NCI-H460 (cell line): ENCODE measurements at places on chromosomes 6 and 20.

DNA sequence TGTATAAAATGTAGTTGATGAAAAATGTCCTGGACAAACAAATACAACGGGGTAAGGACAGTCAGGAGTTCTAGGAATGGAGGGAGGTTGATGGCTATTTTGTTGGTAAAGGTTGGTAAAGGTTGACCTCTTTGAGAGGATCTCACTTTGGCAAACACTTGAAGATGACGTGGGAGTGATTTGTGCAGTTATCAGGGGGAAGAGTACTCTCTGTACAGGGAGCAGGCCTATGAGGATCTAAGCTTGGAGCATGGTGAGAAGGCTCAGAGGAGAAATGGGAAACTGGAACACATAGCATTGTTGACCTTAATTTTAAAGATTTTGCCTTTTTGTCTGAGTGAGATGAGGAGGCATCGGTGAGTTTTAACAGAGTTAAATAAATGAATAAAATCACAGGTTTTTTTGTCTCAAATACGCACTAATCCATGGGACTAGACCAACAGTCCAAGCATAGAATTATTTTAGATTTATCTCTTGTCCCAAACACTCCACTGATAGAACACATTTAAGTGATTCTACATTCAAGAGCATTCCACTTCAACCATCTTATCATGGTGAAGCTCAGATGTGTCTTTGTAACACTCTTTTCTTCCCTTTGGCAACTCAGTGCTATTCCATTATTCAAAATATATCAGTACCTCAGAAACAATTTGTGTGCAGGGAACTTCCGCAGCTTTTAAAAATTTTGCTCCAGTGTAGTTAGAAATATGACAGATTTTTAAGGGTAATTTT, 5.7 kb downstream of the LAMA2 start:
- no peak for DNase-seq

- DNase-seq = no peak
Observed at GRCh38 chr6:52557389-52558265, 19.2 kb downstream of the TRAM2 start.

- no peak for DNase-seq
Observed at GRCh38 chr6:3026791-3027626, 27.3 kb downstream of the NQO2 start.

GRCh38 chr6:10721850-10722569, 860 bp upstream of the TMEM14C start:
- no peak for DNase-seq

DNA sequence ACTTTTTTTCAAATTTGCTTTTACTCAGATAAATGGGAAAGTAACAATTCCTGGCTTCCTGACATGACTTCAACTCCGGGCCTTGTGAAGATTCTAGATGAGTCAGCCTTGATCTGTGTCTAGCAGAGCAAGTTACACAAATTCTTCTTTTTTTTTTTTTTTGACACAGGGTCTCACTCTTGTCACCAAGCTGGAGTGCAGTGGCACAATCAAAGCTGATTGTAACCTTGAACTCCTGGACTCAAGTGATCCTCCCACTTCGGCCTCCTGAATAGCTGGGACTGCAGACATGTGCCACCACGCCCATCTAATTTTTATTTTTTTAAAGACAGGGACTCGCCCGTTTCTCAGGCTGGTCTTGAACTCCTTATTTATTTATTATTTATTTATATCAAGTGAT, 7.3 kb upstream of the ARHGAP18 start:
- DNase-seq = no peak

DNA sequence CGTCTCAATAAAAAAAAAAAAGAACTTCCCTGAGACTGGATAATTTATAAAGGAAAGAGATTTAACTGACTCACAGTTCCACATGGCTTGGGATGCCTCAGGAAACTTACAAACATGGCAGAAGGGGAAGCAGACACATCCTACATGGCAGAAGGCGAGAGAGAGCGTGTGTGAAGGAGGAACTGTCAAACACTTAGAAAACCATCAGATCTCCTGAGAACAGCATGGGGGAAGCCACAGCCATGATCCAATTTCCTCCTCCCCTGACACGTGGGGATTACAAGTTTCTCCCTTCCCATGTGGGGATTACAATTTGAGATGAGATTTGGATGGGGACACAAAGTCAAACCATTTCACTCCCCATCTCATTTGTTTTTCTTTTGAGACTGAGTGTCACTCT, 46.6 kb upstream of the TFAP2C start:
- no peak for DNase-seq

DNA sequence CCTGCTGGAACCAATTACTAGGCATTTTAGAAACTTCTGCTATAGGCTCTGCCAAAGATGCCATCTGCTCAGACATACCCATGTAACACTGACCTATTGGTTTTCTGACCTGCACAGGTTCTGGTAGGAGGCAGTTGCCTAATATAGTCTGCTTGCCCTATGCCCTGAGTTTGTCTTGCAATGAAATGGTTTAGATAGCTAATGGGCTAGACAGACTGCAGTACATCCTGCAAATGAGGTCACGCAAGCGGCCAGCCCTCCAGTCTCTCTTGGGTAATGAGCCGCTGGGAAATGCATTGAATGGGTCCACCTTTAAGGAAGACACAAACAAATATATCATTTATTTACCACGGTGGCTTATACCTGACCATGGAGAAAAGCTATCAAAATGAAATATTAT, 90.6 kb upstream of the B3GAT2 start:
- no peak for DNase-seq

GRCh38 chr20:19382386-19383340, 170.2 kb downstream of the SLC24A3 start:
- DNase-seq = no peak

- DNase-seq = no peak
Observed at GRCh38 chr20:46705378-46705729, 4.1 kb upstream of the SLC2A10 start.

- DNase-seq = no peak
Observed at GRCh38 chr6:134146268-134147033, 94.0 kb upstream of the SLC2A12 start.

GRCh38 chr6:154164397-154164796, 125.4 kb downstream of the OPRM1 start:
- no peak for DNase-seq
